ENCODE measurements at places on chromosomes 3 and 15.

GRCh38 chr3:15754047-15754446 lies 43.7 kb downstream of the ANKRD28 start:
- no peak for DNase-seq

- no peak for DNase-seq
These were observed 63.9 kb upstream of the OSTN start for GRCh38 chr3:191135175-191135574.

DNA sequence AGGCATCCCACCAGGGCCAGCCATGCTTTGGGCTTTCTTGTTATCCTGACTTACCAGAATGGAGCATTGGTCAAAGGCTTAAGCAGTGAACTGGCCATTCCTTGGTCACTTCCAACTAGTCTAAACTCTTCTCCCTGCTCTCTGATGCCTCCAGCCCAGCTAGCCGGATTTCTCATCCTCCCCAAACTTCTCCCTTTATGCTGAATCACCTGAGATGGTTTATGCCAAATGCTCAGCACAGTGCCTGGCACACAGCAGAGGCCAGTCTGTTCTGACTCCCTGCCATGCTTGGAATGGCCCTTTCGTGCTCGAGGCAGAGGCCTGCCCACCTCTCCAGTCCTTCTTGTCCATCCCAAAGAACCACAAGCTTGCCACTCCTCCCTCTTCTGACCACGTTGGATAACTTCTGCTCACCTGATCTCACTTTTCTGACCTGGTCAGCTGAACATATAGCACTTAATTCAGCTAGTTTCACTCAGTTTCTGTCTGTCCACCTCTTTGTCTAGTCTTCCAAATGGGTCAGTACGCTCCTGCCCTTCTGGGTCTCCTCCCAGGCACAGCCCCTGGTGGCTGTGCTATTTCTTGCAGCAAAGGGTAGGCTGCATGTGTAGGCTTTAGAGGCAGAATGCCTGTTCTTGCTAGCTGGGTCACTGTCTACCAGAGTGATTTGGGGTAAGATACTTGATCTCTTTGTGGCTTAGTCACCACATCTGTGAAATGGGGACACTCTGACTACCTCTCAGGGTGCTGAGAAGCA lies 2.2 kb upstream of the RBP1 start:
- DNase-seq, result no peak

DNA sequence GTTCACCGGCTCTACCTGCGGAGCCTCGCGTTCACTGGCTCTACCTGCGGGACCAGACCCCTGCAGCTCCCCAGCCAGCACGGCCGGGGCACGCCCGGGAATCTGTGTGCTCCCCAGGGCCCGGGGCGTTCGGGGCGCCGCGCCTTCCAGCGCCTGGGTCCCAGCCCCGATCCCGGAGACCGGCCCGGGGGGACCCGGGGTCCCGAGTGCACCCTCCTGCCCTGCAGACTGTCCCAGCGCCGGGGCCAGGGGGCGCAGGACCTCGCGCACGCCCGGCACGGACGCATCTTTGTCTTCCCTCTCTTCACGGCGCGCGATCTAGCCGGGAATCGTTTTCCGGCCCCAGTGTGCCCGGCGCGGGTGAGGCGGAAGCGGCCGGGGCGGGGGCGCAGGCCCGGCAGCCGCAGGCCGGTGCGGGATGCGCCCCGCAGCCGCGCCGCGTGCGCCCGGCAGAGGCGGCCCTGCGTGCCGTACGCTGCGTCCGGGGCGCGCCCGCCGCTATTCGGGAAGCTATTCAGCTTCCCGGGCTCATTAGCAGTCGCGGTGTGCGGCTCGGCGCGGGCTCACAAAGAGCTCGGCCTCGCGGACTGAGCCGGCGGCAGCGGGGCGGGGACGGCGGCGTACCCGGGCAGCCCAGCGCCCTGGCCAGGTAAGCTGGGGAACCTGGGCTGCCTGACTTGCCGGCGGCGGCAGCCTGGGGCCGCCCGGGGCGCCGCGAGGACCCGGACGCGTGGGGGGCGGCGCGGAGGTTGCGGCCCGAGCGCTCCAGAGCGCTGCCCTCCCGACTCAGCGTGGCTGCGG lies at the start of gene APBA2:
Gene APBA2 (plus strand): TSS at position 345 of the 801 bp plus-strand sequence. CDS start 167,911 bp downstream, outside the sequence.
- no peak for DNase-seq

DNA sequence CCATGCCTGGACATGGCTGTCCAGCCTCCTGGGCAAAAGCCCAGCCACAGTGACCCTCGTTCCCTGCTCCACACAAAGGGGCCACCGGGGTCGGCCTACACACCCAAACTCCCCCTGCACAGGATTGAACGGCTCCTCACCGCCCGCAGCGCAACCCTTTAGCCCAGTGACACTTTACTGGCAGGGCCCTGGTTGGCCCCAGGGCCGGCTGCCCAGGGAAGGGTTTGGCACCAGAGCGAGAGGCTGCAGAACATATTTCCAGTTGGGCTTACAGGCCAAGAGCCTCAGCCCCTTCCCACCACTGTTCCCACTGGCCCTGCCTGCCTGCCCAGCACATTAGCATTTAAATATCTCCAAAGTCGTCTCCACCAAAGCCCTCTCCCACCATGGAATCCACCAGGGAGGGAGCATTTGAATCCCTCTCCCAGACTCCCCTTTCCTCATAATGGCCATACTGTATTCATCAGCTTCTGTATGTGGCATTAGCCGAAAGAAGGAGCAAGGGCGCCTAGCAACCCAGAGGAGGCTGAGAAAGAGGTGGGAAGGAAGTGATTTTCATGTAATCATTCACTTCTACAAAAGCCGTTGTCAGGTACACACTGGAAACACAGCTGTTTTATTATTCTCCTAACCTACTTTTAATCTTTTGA lies 85.4 kb downstream of the SLC6A11 start:
- no peak for DNase-seq

GRCh38 chr3:39917065-39917773 lies 107.8 kb downstream of the MYRIP start:
- no peak for DNase-seq

GRCh38 chr15:29674661-29675533 lies 147.4 kb downstream of the TJP1 start:
- DNase-seq, result no peak

DNA sequence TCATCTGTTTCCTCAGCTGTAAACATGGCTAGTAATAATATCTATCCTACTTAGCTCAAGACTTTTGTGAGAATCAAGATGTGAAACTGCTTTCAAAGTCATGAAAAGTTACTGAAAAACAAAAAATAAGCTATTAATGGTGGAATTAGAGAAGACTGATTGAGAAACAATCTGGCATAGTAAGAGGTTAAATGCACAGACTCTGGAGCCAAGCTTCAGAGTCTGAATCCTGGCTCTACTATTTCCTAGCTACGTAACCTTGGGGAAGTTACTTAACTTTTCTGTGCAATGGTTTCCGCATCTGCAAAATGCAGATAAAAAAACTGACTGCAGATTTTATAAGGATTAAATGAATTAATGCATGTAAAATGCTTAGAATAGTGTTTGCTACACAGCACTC lies 28.8 kb downstream of the LRRFIP2 start:
- DNase-seq, result no peak

DNA sequence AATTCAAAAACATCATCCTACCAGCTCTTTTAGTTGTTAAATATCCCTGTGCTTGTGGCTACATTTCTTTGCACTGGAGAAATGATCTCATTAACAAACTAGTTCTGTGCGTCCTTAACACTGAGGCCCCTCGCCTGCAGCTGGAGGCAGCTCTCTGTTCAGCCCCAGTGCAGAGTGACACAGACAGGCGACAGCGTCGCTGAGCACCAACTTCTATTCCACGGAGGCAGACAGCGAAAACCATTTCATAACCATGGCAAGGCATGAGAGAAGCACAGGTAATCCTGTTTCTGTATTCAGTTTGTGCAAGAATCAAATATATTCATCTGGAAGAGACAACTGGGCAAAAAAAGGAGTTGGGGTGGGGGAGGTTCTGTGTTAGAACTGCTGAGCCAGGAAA lies 530.7 kb downstream of the ZIC1 start:
- no peak for DNase-seq

GRCh38 chr3:183082355-183082915 lies 16.9 kb downstream of the MCCC1 start:
- no peak for DNase-seq

DNA sequence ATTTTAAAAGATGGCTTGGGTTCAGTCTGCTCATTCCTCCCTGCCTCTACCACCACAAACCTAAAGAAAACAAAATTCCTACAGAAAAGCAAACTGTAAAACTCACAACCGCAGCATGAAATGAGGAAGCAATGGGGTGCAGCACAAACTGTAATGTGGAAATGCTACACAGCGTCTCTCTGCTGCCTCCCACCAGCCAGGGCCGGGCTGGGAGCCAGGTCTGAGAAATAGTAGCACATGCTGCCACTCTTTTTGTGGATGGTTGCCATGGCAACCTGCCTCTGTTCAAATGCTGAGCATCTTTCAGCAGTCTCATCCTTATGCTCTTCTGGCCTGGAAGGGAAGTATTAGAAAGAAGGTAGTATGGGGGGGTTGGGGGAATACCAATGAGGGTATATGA lies 55.4 kb downstream of the EOMES start:
- no peak for DNase-seq

DNA sequence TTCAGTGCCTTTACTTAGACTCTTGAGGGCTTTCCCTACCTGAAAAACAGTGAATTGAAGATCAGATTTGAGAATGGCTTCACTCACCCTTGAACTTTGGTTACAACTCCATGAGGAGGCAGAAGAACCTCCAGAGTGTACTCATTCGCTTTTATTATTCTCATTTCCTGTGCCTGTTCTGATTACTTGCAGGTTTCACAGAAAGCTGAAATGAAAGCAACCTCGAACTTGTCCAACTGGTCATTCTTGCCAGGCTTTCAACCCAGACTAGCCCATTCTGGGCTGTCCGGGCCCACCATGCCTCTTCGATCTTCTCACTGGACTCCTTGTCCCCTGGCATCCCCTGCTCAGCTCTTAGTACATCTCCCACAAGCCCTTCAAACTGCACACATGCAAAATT lies 20.2 kb upstream of the THUMPD3 start:
- no peak for DNase-seq

DNA sequence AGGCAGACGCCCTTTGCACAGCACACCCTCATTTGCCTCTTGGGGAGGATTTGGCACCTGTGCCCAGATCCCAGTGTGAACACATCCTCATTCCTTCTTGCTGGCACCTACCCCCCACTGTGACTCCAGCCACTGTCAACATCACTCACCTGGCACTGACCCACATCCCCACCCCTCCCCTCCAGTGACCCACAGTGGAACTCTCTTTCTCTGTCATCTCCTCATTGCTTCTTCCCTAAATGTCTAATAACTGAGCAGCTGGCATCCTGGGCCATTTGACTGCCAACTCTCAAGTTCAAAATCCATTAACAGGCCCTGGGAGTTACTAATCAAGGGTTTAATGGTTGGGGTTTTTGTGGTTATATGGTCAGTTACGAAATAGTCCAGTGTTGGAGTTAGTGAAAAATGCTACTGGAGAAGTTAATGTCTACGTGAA lies 14.4 kb downstream of the SNAPC5 start:
- no peak for DNase-seq

DNA sequence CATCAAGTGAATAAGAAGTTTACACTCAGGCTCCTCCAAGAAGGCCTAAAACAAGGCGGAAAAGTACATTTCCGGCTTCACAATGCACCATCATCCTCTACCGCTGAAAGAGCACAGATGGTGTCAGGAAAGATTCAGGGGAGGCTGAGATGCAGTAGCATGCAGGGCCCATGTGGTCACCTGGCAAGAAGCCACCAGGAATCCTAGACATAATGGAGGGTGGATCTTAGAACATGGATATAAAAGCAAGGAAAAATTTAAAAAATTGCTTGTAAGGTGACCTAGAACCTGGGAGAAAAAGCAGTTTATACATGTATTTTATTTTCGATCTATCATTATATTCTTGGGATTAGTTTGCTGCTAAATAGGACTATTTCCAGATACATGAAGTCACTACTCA lies 21.9 kb upstream of the OTOL1 start:
- no peak for DNase-seq

GRCh38 chr3:3013317-3014052 lies 96.7 kb downstream of the IL5RA start:
- DNase-seq, result no peak

DNA sequence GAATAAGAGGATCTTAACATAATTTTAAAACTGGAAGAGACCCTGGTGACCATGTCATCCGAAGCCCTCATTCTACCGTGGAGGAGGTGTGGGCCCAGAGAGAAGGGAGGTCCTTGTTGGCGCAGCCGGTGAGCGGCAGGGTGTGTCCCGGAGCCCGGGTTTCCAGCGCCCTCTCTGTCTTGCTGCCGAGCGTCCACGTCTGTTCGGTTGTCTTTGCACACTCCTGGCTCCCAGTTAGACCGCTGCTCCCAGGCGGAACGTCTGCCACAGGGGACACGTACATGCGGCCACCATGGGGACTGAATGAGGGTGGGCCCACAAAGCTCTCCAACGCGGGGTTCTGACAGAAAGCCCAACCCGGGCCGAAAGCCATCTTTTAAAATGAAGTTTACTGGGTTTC lies 6.6 kb upstream of the MUC4 start:
- DNase-seq, result no peak

DNA sequence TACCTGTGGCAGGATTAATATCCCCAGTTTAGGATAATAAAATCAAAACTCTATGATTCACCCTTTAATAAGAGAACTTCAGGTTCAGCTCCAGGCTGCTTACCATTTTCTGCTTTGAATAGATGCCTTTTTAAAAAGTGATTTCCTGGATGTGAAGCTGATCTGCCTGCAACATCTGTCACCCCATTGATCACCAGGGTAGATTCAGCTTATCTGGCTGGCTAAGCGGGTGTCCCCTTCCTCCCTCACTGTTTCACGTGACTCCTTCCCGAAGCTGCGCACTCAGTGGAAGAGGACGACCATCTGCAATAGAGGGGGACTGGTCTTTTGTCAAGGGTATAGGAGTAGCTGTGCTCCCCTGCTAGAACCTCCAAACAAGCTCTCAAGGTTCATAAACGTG lies 128.1 kb downstream of the IL1RAP start:
- no peak for DNase-seq

DNA sequence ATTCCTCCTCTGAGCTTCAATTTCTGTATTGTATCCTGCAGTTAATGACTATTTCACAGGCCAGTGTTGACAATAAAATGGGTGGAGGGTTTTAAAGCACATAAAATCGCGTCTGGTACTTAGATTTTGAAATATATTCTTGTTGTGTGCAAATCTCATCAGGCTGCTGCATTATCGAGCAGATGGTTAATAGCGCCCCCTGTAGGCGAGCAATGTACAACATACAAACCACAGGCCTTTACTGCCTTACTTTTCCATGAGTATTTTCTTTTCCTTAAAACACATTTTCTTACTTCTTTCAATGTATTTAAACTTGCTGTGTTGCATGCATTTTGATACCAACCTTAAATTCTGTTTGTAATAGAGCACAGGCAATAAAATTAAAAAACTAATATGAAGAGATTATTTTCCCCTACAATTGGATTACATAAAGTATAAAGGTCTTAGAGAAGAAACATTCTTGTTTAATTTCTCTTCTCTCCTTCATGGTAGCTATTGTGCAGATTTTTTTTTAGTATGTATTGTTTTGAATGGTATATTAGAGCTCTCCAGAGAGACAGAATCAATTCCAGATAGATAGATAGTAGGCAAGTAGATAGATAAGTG lies 608.4 kb downstream of the CADM2 start:
- no peak for DNase-seq

GRCh38 chr3:32759342-32759741 lies 58.5 kb upstream of the TRIM71 start:
- DNase-seq, result no peak

GRCh38 chr3:116483135-116483534 lies 37.8 kb upstream of the LSAMP start:
- no peak for DNase-seq

Measured in stimulated activated CD8-positive, alpha-beta memory T cell treated with anti-CD3 and anti-CD28 coated beads, Interleukin-7, amount 100 ng/mL, for 1 hour (primary cell).